RWPE2 (cell line): ENCODE measurements at places on chromosomes 2 and 18.

- no peak for DNase-seq
Observed at GRCh38 chr18:21903709-21904108, 163.1 kb downstream of the MIB1 start.

- DNase-seq, result no peak
Observed at GRCh38 chr18:59968583-59968982, 68.8 kb downstream of the PMAIP1 start.

DNA sequence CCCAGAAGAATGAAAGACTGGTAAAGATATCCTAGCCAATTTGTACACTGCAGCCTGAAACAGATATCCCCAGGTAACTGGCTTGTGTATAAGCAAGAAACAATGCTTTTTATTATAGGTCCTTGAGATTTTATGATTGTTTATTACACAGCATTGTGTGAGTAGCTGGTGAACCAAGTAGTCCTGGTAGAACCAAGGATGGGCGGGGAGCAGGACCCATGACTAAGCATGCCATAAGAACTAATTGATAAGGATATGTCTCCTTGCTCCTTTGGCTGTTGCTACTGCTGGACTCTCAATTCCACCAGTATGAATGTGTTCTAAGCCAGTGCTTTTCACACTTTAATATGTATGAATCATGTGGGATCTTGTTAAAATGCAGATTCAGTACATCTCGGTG lies 12.3 kb upstream of the ALMS1 start:
- no peak for DNase-seq

DNA sequence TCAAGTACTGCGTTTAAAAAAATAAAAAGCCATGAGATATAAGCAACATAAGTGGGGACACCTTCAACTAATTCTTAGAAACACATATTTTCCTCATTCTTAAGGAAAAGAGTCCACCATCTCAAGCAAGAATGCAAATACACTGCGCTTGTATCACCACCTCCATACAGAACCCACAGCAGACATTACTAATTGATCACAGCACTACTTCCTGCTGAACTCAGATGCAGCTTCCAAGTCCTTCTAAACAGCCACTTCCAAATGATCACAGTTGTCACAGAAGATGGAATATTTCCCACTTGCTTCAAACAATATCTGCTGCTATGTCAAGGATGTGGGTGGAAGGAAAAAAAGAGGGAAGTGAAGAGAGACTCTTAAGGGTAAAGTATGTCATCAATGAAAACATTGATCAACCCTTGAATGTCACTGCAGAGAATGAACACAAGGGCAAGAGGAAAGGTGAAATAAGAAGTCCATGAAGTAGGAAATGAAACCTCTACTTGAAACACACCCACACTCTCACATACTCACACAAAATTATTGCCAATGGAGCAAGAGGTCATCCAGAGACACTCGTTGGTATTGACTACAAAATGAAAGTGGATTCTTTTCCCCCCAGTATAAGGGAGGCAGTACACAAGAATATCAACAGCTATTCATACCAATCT lies 22.1 kb downstream of the TGFA start:
- no peak for DNase-seq

DNA sequence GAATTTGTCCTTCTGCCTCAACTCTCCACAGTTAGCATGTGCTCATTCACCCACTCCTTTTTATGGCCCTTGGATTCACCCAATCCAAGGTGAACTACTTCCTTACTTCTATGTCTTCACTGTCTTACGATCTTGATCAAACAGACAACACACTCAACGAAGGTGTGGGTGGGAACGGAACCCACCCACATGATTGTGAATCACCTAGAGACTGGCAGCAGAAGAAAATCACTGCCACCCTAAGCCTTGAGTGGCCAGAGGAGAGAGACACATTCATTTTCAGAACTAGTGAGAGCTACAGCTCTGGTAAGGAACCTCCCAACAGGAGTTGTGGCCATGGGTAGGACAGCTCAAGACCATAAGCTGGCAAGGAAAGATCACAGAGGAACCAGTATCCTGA lies 194.3 kb downstream of the PLCL1 start:
- no peak for DNase-seq

- DNase-seq, result no peak
Observed at GRCh38 chr2:184945824-184946223, 347.5 kb downstream of the ZNF804A start.

DNA sequence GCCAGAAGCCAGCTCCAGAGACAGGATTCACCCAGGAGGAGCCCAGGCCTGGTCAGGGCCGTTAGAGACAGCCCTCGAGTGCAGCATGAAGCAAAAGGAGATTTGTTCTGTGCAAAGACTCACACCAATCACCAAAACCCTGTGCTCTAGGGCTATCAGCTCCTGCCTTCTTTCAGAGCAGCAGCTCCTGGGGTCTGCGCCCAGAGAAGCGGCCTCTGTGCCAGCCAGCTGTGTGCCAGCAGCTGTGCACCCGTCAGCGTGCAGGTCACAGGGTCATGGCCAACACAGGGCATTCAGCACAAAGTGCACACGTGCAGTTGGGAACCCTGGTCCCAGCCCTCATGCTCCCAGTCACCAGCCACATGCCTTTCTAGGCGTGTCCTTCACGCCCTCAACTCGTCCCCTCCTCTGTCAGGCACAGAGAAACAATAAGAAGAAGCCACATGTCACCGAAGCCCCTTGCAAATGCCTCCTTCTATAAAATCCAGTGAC lies 49.3 kb downstream of the ZNF516 start:
- no peak for DNase-seq

- no peak for DNase-seq
Observed at GRCh38 chr2:170707821-170708795, 7.0 kb upstream of the SP5 start.

DNA sequence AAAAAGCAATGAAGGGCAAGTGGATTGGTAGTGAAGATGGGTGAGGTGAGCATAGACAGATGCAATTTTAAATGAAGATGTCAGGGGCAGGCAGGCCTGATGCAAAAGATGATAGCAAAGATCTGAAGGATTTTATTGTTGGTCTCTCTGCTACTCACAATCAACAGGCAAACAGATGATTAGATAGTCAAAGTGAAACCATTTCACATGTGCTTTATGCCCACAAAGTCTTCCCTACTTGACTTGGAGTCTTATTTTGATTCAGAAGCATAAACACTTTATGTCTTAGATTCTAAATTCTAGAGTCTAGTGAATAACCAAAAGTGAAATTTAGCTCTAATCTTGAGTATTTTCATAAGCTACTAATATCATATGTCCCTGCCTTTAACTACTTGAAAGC lies 153.8 kb upstream of the HNRNPA3 start:
- DNase-seq, result no peak

- DNase-seq, result no peak
Observed at GRCh38 chr2:226754821-226755604, 44.6 kb downstream of the IRS1 start.

- no peak for DNase-seq
Observed at GRCh38 chr18:22210311-22210754, 40.9 kb downstream of the GATA6 start.

- DNase-seq, result no peak
Observed at GRCh38 chr2:48572816-48573215, 42.9 kb downstream of the STON1 start.

GRCh38 chr18:79523206-79523735 lies 127.5 kb downstream of the NFATC1 start:
- peak; percentile 20 for DNase-seq

DNA sequence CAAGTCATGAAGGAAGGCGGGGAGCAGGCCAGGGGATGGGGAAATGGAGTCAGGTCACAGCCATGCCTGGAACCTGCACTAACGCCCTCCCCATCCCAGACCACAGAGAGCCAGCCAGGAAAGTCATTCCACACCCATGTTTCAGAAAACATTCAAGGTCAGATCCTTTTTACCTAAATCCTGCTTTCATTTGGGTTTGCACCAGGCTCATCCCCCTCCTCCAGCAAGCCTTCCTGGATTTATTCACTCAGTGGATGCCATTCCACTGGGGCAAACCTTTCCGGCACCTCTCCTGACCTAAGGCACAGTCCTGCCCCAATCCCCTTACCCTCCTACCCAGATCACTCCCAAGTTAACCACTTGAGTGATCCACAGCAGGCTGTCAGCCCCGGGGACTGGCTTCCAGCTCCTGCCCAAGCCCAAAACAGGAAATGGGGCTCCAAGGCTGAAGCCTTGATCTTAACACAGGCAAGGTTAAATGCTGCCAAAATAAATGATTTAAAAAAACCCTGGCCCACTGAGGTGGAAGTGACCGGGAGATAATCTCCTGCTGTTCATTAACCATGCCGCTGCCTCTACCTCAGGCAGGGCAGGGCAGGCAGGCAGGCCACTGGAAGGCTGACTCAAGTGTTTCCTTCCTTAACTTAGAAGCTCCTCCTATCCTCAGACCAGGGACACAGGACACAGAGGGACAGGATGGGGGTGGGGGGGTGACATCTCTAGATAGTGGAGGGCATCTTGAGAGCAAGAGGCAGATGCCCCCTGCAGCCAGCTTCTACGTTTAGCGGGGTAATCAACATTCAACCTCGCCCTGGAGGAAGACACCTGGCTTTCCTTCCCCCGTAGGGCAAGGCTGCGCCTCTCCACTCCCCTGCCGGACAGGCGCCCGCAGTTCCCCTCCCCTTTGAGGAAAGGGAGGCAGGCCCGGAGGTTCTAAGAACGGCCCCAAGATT lies 1.4 kb downstream of the RAB11FIP5 start:
- DNase-seq, result no peak

- no peak for DNase-seq
Observed at GRCh38 chr18:44682201-44682870, 1.6 kb downstream of the SETBP1 start.

- DNase-seq, result no peak
Observed at GRCh38 chr18:29160170-29160569, 983.2 kb upstream of the CDH2 start.

GRCh38 chr2:43950383-43951008 lies 45.3 kb downstream of the LRPPRC start:
- no peak for DNase-seq

GRCh38 chr2:178767094-178768060 lies 39.8 kb downstream of the TTN start:
- DNase-seq, result no peak

- DNase-seq, result no peak
Observed at GRCh38 chr2:60091894-60092293, 461.6 kb downstream of the BCL11A start.

DNA sequence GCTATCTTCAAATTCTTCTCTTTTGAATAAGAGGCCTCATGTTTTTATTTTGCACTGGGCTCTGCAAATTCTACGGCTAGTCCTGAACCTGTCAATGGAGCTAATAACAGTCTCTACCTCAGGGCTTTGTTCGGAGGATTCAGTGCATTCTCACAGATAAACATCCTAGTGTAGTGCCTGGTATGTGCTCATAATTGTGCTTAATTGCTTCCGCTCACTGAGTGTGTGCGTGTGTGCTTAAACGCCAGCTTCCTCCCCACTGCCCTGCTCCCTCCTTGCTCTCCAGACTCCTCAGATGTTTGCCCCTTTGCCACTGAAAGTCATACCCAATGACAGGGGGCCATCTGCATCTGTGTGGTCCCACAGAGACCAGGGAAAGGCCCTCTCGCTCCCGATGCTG lies 6.7 kb downstream of the GYPC start:
- no peak for DNase-seq

- DNase-seq, result no peak
Observed at GRCh38 chr2:152594022-152594766, 123.1 kb downstream of the PRPF40A start.

DNA sequence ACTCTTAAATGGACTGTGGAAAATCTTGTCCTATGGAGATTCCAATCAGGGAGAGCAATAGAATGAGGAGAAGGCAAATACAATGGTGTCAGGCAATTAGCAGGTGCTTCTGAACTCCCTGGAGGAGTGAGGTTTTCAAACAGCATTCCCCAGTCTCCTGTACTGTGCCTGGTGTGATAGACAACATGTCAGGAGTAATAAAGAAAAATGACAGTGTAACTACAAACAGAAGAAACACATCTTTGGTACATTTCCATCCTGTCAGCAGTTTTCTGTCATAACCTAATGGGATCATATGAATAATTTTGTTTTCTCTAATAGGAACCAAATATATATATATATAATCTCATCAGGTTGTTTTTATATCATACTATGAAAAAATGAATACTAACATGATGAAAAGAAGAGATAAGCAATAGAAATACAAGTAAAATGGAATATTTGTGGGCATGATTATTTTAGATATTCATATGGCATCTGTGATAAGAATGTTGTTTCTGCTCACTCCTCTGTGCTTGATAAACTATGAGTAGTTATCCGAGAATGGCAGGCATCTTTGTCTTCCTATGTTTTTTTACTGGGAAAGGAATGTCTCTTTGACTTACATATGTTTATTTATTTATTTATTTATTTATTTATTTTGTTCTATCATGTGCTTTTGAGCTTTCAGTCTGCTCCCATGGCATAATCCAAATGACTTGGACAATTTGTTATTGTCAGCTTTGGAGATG lies 441.7 kb downstream of the TXNL1 start:
- DNase-seq, result no peak

DNA sequence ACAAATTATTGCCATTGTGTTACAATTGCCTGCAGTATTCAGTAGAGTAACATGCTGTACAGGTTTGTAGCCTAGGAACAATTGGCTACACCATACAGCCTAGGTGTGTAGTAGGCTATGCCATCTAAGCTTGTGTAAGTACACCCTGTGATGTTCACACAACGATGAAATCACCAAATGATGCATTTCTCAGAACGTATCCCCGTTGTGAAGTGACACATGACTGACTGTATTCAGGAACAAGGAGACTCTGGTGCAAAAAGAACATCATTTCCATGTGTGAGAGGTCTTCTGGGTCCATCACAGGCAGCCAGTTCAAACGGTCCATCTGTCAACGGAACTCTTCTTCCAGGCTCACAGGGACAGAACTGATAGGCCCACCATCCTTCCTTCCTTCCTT lies 263.7 kb downstream of the ANAPC1 start:
- DNase-seq, result no peak

GRCh38 chr2:44981714-44982108 lies 27.5 kb downstream of the SIX2 start:
- no peak for DNase-seq

- DNase-seq, result no peak
Observed at GRCh38 chr2:15749460-15750432, 158.1 kb downstream of the DDX1 start.

- DNase-seq, result no peak
Observed at GRCh38 chr2:52611759-52612158, 1155.8 kb upstream of the CHAC2 start.

DNA sequence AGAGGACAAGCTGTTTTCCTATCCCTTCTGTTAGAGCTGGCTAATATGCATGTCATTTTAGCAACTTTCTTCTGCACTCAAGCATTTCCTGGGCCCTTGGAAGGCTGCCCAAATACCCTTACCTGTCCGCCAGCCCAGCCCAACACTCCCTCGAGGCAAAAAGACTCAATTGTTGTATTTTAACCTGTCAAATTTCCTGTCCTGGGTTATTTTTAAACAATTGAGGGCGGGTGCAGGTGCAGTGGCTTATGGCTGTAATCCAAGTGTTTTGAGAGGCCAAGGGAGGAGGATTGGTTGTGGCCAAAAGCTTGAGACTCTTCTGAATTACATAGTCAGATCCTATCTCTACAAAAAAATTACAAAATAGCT lies 125.0 kb upstream of the ARHGAP28 start:
- DNase-seq, result peak; percentile 75

DNA sequence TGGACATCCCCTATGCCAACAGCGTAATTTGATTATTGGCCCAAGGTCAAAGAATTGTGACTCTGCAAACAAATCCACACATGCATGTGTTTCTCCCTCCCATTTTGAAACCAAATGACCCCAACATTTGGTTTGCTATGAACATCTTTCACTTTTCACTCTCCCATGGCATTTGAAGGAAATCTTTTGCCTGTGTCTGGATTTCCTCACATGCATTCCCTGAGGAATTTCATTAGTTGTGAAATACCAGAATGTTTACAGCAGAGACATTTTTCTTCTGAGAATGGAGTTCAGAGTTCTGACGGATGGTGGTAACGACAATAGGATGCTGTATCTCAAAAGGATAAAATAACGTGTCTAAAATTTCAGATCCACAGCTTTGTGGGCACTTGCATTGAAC lies 60.3 kb upstream of the LMAN1 start:
- DNase-seq, result no peak
